ENCODE measurements at places on chromosomes 2 and 18.

DNA sequence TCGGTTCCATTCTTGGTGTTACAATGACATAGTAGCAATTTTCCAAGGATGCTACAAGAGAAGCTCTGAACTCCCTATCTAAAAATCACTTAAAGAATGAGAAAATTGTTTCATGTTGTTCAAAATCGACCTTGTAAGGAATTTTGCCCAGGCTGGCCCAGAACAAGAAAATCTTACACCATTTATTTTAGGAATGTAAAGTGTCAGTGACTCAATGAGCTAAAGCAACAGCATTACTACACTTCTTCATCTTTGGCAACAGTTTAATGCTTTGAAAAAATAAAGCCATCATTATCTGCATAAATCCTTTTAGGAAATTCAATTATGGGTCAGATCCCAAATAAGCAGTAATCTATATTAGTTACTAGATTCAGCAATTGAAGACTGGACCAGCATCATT, 38.6 kb downstream of the SLC25A12 start:
- DNase-seq: no peak

GRCh38 chr18:45825258-45826044, at the start of gene SIGLEC15:
SIGLEC15 (plus strand) TSS chr18:45825675; CDS start chr18:45825729, 54 bp downstream.
- no peak for DNase-seq

DNA sequence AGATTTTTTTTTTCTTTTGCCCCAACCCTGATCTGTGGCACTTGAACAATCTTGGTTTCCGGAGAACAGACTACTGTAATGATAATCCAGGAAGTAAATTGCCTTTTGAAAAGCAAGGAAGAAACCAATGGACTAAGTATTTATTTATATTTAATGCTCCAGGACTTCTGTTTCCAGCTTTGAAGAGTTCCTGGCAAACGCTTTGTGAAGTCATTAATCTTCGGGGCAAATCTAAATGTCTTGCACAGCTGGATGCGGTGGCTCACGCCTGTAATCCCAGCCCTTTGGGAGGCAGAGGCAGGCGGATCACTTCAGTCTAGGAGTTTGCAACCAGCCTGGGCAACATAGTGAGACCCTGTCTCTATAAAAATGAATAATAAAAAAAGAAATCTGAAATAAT, 135.1 kb upstream of the GATA6 start:
- no peak for DNase-seq

DNA sequence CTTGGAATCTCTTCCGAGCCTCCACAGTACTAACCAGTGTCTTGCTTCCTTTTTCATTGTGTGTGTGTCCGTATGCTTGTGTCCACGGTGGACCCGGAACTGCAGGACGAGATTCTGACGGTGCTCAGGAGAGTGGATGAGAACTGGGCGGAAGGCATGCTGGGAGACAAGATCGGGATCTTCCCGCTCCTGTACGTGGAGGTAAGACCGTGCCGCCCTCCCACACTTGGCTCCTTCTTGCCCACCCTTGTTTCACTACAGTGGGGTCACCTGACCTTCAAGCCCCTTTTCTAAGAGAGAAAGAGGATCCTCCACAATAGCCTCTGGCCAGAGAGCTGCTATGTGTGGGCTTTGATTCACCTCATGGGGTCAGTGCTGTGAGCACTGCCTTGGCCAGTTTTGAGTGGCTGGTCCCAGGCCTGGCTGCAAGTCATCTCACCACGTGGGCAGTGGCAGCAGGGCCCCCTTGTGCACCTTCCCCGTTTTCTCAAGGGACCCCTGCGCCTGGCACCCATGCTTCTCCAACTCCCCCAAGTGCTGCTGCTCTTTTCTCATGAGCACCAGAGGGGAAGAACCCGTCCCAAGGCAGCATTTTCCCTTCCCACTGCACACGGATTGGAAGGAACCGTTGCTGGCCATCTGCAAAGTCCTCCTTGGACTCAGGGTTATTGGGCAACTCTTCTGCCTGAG, 242.1 kb downstream of the SEPTIN10 start:
- DNase-seq: no peak

GRCh38 chr2:59176737-59177136, 935.6 kb upstream of the FANCL start:
- DNase-seq: no peak

DNA sequence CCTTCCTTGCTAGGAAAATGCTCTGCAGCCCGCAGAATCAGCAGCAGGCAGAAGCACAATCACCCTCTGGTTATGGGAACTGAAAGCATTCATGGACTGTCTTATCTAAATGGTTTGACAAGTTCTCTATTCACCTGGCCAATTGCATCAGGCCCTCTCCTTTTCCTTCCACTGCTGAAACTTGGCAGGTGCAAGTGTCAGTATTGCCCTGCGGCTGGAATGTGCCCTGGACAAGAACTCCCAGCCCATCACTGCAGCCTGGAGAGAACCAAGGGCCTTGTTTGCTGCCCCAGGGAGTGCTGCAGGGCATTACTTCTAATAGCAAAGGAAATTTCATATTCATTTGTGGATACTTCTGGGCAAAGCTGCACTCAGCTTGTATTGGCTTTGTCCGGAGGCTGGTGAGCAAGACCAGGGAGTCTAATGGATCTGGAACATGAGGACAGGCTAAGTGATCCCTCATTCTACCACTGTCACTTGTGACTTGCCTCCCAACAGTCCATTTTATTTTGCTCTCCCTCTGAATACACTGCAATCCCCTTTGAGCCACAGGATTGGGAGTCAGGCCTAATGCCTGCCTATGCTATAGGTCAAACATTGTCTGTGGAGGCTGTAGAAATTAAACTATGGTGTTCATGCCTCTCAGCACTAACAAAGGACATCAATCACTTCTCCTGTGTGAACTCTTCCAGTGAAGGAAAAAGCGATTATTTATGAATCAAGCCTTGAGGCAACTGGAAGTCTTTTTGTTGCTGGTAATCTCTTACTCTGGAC, 116.9 kb downstream of the LYPD6B start:
- no peak for DNase-seq

GRCh38 chr2:159551806-159552205, 64.5 kb downstream of the BAZ2B start:
- DNase-seq: no peak

- no peak for DNase-seq
These were observed 17.0 kb downstream of the SH3BP4 start for GRCh38 chr2:234968631-234969305.

GRCh38 chr2:39128919-39129391, 8.1 kb upstream of the SOS1 start:
- DNase-seq: no peak

DNA sequence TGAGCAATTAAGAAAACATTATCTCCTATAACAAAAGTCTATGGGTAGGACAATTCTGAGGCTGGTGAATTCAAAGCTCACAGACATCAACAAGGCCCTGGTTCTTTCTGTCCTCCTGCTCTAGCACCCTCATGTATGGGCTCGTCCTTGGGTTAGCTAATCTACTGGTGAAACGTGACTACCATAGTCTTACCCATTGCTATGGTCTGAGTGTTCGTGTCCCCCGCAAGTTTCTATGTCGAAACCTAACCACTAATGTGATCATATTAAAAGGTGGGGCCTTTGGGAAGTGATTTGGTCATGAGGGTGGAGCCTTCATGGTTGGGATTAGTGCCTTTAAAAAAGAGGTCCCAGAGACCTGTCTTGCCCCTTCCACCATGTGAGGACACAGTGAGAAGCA, 564.7 kb downstream of the TNS1 start:
- DNase-seq: no peak

DNA sequence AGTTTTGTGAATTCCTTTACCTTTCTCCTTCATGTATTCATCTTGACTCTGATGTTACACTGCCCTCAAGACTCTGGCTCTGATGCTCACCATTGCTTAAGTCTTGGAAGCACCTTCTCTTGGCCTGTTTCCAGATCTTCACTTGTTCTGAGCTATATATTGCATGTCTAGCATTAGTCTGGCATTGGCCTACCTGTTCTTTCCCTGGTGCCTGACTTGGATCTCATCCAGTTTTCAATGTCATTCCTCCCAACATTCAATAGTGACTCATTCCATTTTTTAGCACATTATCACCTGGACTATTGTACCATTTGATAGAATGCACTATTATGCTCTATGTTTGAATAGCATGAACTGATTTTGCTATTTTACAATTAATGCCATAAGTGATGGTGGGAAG, 127.3 kb upstream of the NYAP2 start:
- DNase-seq: no peak

DNA sequence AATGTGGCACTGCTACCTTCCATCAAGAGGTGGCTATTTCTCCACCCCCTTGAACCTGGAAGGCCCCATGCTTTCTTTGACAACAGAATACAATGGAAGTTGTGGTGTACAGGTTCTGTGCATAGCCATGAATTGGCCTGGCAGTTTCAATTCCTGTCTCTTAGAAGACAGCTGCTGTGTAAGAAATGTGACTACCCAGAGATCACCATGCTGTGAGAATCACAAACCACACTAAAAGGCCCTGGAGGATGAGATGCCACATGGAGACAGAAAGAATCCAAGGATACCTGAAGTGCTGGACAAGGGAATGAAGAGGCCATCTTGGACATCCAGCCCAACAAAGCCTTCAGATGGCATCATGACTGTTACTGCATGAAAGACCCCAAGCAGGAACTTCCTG, 47.7 kb upstream of the EHBP1 start:
- DNase-seq: no peak

Measured in esophagus squamous epithelium (tissue), 5 donors.